Spleen (tissue), 13 donors: ENCODE measurements at places on chromosomes 6 and 20.

DNA sequence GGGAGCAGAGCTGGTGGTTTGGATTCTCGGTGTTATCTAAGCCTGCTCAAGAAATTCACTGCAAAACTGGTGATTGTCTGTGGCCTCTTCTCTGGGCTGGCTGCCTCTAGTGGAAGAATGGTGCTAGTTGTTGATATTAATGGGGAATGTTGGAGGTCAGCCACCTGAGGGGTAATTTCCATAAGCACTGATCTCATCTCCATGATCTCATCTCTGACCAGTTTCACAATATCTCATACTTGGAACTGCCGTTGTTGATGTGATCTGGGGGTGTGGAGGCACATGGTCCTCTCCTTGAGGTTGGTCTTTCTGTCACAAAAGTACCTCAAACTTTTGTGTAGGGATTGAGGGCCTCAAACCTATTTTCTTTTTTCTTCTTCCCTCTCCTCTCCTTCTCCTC is 102.6 kb downstream of the CD109 start:
- no peak for DNase-seq

DNA sequence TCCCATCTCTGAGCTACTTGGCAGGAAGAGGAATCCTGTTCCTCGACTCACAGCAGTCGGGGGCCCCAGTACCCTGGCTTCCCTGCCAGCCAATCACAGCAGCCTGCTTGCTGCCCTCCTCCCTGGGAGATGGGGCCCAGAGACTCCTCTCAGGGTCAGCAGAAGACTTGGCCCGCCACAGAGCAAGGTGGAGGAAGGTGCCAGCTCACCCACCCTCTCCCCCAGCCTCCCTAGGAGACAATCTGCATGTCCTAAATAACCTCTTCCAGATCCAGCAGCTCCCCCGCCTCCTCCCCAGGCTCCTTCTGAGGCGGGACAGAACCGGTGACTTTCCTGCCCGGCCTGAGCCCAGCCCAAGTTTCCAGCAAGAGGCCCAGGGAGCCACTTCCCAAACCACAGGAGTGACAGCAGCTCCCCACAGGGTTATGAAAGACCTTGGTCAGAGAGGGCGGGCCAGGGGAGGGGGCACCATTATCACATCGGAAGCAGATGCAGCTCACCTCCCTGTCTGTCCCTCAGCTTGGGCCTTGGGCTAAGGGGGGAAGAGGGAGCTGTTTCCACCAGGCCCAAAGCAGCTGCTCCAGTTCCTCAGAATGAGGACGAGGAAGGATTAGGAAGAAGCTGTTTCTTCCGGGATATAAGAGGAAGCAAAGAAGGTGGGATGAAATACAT is 2.3 kb downstream of the CCND3 start:
- DNase-seq, result peak; percentile 88

DNA sequence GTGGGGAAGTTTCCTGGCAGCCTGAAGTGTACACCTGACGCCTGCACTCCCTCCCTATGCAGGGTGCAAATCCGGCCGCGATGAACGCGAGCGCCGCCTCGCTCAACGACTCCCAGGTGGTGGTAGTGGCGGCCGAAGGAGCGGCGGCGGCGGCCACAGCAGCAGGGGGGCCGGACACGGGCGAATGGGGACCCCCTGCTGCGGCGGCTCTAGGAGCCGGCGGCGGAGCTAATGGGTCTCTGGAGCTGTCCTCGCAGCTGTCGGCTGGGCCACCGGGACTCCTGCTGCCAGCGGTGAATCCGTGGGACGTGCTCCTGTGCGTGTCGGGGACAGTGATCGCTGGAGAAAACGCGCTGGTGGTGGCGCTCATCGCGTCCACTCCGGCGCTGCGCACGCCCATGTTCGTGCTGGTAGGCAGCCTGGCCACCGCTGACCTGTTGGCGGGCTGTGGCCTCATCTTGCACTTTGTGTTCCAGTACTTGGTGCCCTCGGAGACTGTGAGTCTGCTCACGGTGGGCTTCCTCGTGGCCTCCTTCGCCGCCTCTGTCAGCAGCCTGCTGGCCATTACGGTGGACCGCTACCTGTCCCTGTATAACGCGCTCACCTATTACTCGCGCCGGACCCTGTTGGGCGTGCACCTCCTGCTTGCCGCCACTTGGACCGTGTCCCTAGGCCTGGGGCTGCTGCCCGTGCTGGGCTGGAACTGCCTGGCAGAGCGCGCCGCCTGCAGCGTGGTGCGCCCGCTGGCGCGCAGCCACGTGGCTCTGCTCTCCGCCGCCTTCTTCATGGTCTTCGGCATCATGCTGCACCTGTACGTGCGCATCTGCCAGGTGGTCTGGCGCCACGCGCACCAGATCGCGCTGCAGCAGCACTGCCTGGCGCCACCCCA is 1.2 kb downstream of the GPR6 start:
- DNase-seq, result no peak

GRCh38 chr6:22601984-22602383 is 32.6 kb downstream of the HDGFL1 start:
- no peak for DNase-seq

DNA sequence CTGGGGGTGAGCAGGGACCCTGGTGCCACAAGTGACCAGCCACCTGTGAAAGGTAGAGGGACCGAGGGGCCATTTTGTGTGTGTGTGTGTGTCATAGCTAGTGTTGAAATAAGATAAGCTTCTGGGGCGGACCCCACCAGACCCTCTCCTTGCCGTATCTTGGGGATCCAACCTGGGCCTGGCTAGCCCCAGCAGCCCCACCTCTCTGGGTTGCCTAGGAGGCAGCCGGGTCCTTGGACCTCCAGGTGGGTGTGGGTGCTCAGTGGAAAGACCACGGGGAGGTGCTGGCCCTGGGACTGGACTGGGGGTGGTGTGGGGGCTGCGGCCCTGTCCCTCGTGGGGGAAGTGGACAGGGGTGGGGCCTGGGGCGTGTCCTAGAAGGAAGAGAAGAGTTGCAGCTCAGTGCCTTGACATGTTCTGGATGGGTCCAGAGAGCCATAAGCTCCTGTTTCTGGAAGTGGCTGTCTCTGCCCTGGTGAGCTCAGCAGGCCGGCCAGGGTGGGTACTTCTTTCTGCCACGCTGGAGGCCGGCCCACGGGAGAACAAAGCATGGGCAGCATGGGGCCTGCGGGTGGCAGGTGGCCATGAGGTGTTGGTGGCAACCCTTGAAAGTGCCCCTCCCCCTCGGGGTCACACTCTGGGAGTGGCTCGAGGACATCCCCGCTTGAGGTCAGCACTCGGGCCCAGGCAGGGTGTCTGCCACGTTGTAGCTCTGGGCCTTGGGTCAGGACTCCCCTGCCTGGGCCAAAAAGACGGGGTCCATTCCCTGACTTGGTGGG is 8.4 kb downstream of the RBBP8NL start:
- DNase-seq, result no peak
